ENCODE measurements at places on chromosomes 4 and X.

- no peak for DNase-seq
Measured at GRCh38 chr4:123399627-123400358, 3.2 kb downstream of the SPRY1 start.

GRCh38 chrX:49978176-49978575 lies 55.8 kb downstream of the CLCN5 start:
- no peak for DNase-seq

DNA sequence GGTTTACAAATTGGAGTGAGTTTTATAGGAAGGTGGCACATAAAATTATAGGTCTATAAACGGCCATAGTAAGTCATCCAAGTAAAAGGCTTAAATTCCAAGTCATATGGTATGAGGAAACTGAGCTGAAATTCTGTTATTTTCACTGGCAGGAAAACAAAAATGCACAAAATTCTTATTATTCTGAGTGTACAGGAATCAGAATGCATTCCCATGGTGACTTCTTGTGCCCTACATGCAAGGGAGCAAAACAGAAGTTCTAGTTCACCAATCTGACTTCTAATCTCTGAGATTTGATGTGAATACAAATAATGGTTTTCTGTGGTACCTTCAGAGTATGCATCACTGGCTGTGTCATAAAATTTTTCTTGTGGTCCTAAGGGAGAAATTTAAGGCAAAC lies 102.9 kb downstream of the CLCN4 start:
- DNase-seq = peak; percentile 45

DNA sequence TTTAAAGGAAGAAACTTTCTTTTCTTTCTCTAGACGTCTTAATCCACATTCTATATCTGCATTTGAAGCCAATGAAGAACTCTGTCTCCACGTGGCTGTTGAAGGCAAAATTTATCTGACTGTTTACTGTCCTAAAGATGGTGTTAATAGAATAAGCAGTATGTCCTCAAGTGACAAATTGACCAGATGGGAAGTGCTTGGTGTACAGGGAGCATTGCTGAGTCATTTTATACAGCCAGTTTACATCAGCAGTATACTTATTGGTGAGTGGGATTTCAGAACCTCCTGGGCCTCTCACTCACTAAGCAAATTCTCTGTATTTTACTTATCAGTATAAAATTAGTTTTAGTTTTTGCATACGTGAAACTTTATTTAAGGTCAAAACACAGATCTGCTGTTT lies 33.7 kb downstream of the ADAD1 start:
- no peak for DNase-seq

DNA sequence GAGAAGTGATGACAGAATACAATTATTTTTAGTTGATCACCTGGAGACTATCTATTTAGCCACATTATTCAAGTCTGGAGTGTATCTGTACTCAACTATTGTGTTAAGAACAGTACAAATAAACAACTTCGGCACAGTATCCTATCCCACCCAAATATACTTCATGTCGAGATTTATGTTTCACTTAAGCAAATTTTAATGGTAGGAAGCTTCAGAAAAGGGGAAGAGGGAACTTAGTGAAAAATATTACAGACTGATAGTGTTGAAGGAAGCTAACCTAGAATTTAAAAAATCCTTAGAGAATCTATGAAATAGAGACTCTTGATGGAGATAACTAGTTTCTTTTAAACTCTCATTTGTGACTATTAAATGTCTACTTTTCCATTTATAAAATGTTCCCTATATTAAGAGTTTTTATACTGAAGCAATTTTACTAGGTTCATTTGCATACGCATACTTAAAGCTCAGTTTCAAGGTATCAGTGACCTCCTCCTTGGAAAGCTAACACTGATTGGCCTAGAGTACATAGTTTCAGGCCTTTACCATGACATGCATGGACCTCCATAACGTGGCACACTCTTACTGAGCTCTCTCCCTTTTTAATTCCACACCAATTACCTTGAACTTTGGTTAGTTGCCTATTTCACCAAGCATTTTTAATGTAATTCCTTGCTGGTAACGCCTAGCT lies 197.7 kb downstream of the CAMK2D start:
- DNase-seq = no peak

GRCh38 chr4:181971411-181971810 lies 271.8 kb upstream of the TENM3 start:
- no peak for DNase-seq

GRCh38 chr4:79308971-79309370 lies 16.9 kb downstream of the NAA11 start:
- no peak for DNase-seq

GRCh38 chr4:14022456-14022855 lies 394.9 kb upstream of the BOD1L1 start:
- DNase-seq = peak; percentile 48

DNA sequence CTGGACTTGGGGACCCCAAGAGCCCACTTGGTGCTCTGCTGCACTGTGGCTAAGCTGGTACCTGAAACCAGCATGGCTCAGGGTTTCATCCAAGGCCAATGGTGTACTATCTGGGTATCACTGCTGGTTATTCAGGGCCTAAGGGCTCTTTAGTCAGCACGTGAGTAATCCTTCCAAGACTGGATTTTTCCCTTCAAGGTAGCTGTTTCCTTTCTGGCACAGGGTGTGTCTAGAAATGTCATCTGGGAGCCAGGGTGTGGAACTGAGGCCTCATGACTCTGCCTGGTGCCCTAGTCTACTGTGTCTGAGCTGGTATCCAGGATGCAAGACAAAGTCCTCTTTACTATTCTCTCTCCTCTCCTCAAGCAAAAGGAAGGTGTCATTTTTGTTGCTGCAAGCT lies 99.0 kb upstream of the QRFPR start:
- DNase-seq = no peak

- DNase-seq = peak; percentile 53
Measured at GRCh38 chr4:87270144-87270543, 49.7 kb upstream of the KLHL8 start.

DNA sequence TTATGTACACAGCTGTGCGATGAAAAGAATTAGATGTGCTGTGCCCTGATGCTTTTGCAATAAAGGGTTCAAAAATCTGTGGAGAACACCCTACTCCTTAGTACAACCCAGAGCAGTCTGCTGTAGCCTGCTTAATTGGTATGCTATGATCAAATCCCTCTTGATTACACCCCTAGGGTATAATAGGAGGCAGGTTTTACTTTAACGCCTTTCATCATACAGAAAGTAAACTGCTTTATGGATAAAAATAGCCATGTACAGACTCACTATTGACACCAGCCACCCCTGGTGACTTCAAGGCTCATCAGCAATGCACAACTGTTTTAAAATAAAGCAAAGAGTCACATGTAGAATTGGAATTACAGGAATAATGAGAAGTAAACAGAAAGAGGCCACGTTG lies 315.3 kb downstream of the DMD start:
- no peak for DNase-seq

- no peak for DNase-seq
Measured at GRCh38 chr4:7812921-7813320, 126.7 kb downstream of the AFAP1 start.
